Transverse colon (tissue), 4 donors: ENCODE measurements at places on chromosomes 1 and 21. TPM values are rescaled to one million over a fixed set of nuclear protein-coding genes. Genes with fewer than 3 reads are reported as not detected.

The WNT9A gene
- 1.2 TPM for total RNA-seq

The TRABD2B gene
- total RNA-seq, result not detected

The FCER1A gene
- total RNA-seq, result 0.95 TPM

The FOXJ3 gene
- 18.5 TPM for total RNA-seq

The ZNF648 gene
- 0.48 TPM for total RNA-seq

The PPFIA4 gene
- not detected for total RNA-seq

The NPPB gene
- total RNA-seq, result not detected

The STXBP3 gene
- 134 TPM for total RNA-seq

The LEFTY2 gene
- total RNA-seq, result 28.7 TPM

The RYR2 gene
- total RNA-seq, result 2.6 TPM

The LRRC8C gene
- total RNA-seq, result 4.4 TPM

The VWA1 gene
- 72.6 TPM for total RNA-seq

The EDN2 gene
- total RNA-seq, result 3.8 TPM

The TSPEAR gene
- not detected for total RNA-seq

The LRRC53 gene
- total RNA-seq, result not detected

The TEDDM1 gene
- not detected for total RNA-seq

The SPRR4 gene
- total RNA-seq, result not detected

The RGS1 gene
- total RNA-seq, result 160 TPM

The PTAFR gene
- 2.0 TPM for total RNA-seq

The IL19 gene
- not detected for total RNA-seq

The IFI44 gene
- not detected for total RNA-seq

The ABCB10 gene
- 17.5 TPM for total RNA-seq

The PROK1 gene
- total RNA-seq, result not detected

The KCND3 gene
- 1.4 TPM for total RNA-seq

The TCHHL1 gene
- total RNA-seq, result not detected

The HIPK1 gene
- 52.3 TPM for total RNA-seq

The GJB5 gene
- not detected for total RNA-seq

The FCRL6 gene
- total RNA-seq, result not detected

The NEK2 gene
- 4.9 TPM for total RNA-seq

The TSPAN2 gene
- 12.0 TPM for total RNA-seq

The LDLRAD1 gene
- not detected for total RNA-seq

The MPZL1 gene
- 32.9 TPM for total RNA-seq

The BCAN gene
- 0.55 TPM for total RNA-seq

The GJA9 gene
- 0.41 TPM for total RNA-seq

The TESK2 gene
- 15.7 TPM for total RNA-seq

The OPRD1 gene
- total RNA-seq, result not detected

The RNF187 gene
- 25.4 TPM for total RNA-seq

The FOXD2 gene
- total RNA-seq, result 17.2 TPM

The ILDR2 gene
- 1.1 TPM for total RNA-seq

The CLCA4 gene
- 0.40 TPM for total RNA-seq

The PCBP3 gene
- total RNA-seq, result 7.8 TPM

The C1orf53 gene
- not detected for total RNA-seq

The SHISAL2A gene
- not detected for total RNA-seq

The FAAH gene
- 182 TPM for total RNA-seq

The ZNF678 gene
- total RNA-seq, result 15.2 TPM

The ADGRL4 gene
- total RNA-seq, result 3.5 TPM

The BRDT gene
- total RNA-seq, result not detected

The LRRC71 gene
- total RNA-seq, result not detected

The NEGR1 gene
- total RNA-seq, result 7.9 TPM

The OR14A16 gene
- not detected for total RNA-seq

The MYOG gene
- total RNA-seq, result not detected

The C1orf167 gene
- total RNA-seq, result not detected

The DNM3 gene
- total RNA-seq, result not detected

The ACBD6 gene
- total RNA-seq, result 9.7 TPM

The CD48 gene
- 17.6 TPM for total RNA-seq

The FBXO42 gene
- 25.4 TPM for total RNA-seq

The TNN gene
- not detected for total RNA-seq

The PPP1R15B gene
- 30.8 TPM for total RNA-seq
